Activated CD4-positive, alpha-beta memory T cell treated with anti-CD3 and anti-CD28 coated beads for 36 hours (primary cell): ENCODE measurements at places on chromosomes 4 and X. TPM values are rescaled to one million over a fixed set of nuclear protein-coding genes. Genes with fewer than 3 reads are reported as not detected.

The RGN gene
- total RNA-seq = not detected

The NIPAL1 gene
- total RNA-seq = 1.9 TPM

The TENM3 gene
- not detected for total RNA-seq

The ATOH1 gene
- not detected for total RNA-seq

The SNCA gene
- total RNA-seq = 2.0 TPM

The EMCN gene
- not detected for total RNA-seq

The MAGEB1 gene
- total RNA-seq = not detected

The POLN gene
- total RNA-seq = 2.7 TPM

The AFP gene
- not detected for total RNA-seq

The HSFX2 gene
- total RNA-seq = 0.29 TPM

The CT55 gene
- not detected for total RNA-seq

The CYTL1 gene
- not detected for total RNA-seq

The NSUN7 gene
- 0.10 TPM for total RNA-seq

The UGT2B17 gene
- total RNA-seq = not detected

The GUCY1A1 gene
- not detected for total RNA-seq

The AFM gene
- not detected for total RNA-seq

The KIT gene
- total RNA-seq = 0.10 TPM

The CCDC160 gene
- not detected for total RNA-seq

The HSD17B13 gene
- 0.12 TPM for total RNA-seq

The CLTRN gene
- 0.69 TPM for total RNA-seq

The VCX3A gene
- total RNA-seq = not detected

The PIR gene
- 2.4 TPM for total RNA-seq

The IGSF1 gene
- total RNA-seq = not detected

The FHDC1 gene
- 0.07 TPM for total RNA-seq

The TMSB15B gene
- total RNA-seq = 6.2 TPM

The SEPTIN11 gene
- 33.6 TPM for total RNA-seq

The OPRPN gene
- not detected for total RNA-seq

The EFHC2 gene
- 0.24 TPM for total RNA-seq

The CTSO gene
- total RNA-seq = 2.6 TPM

The ARSJ gene
- not detected for total RNA-seq

The AR gene
- 0.21 TPM for total RNA-seq

The MFAP3L gene
- total RNA-seq = 0.70 TPM

The ARHGAP4 gene
- 160 TPM for total RNA-seq

The TMEM164 gene
- 13.2 TPM for total RNA-seq

The PI4K2B gene
- 42.3 TPM for total RNA-seq

The PDLIM3 gene
- not detected for total RNA-seq

The EIF2S3 gene
- total RNA-seq = 295 TPM
